ENCODE measurements at places on chromosomes 6 and 20.
A peak's percentile ranks its signal among the peaks of the same experiment; 100 is the strongest.

DNA sequence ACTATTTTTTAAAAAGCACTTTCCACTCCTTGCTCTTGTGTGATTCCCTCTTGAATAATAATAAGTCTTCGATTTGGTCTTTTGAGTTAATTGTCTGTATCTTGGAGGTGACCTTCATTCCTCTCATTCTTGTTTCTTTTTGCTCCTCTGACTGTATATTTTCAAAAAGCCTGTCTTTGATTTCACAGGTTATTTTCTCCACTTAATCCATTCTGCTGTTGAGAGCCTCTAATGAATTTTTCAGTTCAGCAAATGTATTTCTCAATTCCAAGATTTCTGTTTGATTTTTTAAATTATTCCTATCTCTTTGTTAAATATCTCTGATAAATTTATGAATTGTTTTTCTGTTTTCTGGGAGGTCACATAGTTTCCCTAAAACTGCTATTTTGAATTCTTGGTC is 21.7 kb upstream of the KIAA1586 start:
- DNase-seq = no peak

- DNase-seq = peak; percentile 85
Measured at GRCh38 chr6:104705095-104705707, 154.5 kb downstream of the HACE1 start.

GRCh38 chr6:137589067-137589848 is 95.1 kb upstream of the OLIG3 start:
- peak; percentile 42 for DNase-seq

DNA sequence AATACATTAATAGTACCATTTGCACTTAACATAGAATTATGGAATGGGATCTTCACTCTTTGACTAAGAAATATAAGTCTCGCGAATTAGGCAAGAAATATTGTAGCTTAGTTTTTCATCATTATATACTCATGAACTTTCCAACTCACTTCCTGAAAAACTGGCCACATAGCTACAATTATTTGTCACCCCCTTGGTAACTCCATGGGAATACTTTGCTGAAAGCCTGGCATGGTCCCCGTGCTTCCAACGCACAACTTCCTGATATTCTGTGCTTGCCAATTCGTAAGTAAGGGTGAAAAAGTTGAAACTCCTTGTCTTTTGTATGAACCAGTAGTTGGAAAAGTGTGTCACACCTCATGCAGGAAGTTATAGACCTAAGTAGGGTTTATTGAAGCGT is 23.7 kb upstream of the HLA-DQA1 start:
- DNase-seq = no peak
